ENCODE measurements at places on chromosomes 4 and X.

- no peak for DNase-seq
Measured at GRCh38 chr4:33715841-33716395, 2528.4 kb downstream of the ARAP2 start.

DNA sequence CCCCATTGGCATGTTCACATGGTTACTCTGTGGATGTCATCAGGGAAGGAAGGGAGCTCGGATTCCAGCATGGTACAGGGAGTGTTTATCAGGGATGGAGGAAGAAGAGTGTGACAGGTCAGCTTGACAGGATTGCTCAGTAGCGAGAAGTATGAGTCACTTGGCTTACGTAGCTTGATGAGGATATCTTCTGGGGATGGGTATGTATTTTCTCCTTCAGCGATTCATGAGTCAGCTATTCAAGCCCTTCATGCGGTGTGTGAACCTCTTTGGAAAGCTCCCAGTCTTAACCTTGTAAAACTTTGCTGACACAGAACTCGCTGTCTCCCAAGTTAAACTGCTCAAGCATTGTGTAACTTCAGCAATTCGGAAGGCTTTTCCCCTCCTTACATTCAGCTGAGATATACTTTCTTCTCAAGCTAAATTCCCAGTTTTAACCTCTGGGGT, 275.4 kb downstream of the ARHGAP10 start:
- no peak for DNase-seq

DNA sequence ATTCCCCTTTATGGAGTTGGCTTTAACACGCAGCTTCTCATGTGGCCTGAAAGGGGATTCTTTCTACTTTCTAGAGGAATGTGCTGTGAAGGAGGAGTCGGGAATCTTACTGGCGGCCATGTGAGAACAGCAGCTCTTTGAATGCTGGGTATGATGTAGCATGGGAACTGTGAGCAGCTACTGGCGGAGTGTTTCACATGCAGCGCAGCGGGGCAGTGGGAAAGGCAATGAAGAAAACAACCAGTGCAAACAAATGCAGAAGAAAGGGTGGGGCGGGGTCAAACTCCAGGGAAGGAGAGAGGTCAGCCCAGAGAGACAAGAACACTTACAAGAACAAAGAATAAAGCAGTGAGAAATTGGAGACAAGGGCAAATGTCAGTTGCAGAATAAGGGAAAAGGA, 363.8 kb upstream of the FTHL17 start:
- DNase-seq: peak; percentile 71

DNA sequence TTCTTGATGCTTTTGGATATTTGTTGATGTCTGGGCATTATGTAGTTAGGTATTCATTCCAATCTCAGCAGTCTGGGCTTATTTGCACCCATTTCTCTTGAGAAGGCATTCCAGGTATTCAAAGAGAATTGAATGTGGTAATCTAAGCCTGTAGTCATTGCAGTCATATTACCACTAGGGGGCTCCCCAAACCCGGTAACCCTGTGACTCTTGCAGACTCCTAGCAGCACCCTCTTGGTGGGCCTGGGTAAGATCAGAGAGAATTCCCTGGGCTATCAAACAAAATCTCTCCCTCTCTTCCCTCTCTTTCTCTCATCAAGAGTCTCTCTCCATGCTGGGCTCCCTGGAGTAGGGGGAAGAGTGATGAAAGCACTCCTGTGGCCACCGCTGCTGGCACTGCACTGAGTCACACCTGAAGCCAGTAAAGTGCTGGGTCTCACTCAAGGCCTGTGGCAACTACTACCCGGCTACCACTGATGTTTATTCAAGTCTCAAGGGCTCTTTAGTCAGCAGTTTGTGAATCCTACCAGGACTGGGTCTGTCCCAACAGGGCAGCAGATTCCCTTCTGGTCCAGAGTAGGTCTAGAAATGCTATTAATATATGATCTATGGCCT, 187.7 kb upstream of the NUDT10 start:
- DNase-seq: peak; percentile 46

DNA sequence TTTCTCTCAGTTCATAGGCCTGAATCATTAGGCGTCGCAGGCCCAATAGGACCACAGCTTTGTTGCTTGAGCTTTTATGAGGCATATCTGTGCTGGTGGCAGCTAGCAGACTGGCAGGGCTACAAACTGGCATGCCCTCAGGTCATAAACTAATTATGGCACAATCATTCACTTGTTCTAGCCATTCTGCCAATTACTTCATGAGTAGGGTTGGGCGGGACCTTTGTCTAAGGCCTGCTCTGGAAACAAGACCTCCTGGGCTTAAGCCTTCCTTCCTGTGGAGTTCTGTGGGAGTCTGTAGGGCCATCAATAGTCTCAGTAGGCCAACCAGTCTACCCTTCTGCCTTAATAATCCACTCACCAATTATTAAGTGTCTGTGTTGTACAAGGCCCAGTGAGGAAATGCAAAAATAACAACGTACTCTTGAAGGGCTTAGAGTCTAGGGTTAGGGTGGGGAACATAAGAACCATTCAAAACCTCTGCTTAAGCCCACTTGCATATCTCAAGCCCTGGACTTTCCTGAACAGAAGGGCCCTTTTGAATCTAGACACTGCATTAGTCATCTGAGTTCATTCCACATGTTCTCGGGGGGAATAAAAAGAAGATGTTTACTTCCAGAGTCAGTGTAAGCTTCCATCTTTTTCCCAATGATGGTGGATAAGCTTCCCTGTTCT, 44.5 kb downstream of the SHROOM4 start:
- DNase-seq: no peak

- DNase-seq: no peak
Measured at GRCh38 chr4:7307394-7308099, 115.2 kb downstream of the SORCS2 start.

DNA sequence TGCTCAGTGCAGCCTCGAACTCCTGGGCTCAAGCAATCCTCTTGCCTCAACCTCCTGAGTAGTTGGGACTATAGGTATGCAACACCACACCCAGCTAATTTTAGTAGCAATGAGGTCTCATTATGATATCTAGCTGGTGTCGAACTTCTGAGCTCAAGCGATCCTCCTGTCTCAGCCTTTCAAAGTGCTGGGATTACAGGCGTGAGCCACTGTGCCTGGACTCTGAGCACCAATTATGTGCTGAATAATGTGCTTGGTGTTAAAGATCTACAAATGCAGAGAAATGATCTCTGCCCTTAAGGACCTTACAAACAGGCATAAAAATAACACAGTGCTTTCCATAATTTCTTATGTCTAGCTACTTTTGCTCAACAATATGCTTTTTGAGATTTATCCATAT, 129.0 kb upstream of the CBR4 start:
- no peak for DNase-seq

DNA sequence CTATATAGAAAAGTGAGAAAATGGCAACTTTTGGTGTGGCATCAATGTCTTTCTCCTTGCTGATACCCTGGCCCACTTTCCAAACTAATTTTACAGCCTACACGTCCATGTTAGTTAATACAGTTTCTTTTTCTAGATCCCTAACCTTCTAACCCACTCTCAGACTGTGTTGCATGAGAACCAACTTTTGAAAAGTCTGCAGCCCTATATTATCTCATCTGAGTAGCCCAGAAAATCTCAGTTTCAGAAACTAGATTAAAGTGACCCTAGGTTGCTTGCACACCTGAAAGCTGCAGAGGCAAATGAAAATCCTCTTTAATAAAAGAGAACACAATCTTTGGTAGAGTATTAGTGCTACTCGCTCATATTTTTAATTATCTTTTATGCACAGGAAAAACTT, 371.6 kb upstream of the EMCN start:
- no peak for DNase-seq

DNA sequence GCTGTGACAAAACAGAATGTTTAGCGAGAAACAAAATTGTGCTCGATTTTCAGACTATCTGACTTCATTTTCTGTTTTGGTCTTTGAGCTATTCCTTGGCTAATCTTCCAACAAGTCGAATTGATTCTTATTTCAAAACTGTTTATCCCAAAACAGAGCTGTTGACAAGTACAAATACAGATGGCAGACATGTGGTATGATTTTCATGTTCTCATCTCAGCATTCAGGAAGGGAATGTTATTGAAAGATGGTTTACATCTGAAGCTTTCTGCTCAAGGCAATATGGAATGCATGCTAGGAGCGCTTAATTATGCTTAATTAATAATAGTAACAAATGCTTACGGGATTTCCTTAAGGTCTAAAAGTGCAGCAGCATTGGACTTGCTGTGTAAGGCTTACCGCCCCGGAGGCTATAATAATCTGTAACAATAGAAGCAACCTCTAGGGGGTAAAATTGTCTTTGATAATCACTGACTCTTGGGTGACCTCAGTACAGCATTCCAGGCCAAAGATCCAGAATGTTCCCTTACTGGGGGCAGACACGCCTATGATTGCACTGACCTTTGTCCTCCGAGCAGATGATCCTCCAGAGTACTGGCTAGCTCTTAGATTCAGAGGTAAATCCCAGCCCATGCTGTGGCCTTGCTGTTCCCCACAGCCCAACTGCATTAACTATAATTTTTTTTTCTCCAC, 16.4 kb downstream of the LSM6 start:
- DNase-seq: no peak

GRCh38 chr4:137768196-137768595, 235.9 kb upstream of the PCDH18 start:
- DNase-seq: no peak

DNA sequence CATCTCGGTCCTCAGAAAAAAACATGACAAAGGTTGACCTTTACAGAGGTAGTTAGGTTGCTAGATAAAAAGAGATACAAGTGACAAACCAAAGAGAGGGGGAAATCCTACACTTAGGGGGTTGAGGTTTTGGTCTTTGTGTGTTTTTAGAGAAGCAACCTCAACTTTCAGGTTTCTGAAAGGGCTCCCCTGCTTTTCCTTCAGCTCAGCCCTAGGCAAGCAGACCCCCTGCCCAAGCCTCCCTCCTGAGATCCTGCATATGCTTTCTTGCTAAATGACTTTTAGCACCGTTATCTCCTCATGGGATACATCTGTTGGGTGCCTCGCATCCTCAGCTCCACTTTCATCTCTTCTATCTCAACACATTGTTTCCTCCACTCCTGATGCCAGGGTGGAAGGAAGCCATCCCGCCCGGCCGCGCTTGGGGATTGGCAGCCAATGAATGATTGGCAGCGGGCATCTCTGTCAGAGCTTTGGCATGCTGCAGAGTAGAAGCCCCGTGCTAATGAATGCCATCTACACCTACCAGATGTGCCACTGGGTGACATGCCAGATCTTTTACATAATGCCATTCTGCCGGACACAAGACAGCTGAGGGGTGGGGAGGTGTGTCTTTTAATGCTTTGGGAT, 15.0 kb upstream of the PRDM8 start:
- no peak for DNase-seq

GRCh38 chr4:116386856-116387255, 698.5 kb downstream of the TRAM1L1 start:
- no peak for DNase-seq

- no peak for DNase-seq
Measured at GRCh38 chrX:6004529-6004928, 224.1 kb downstream of the NLGN4X start.

- DNase-seq: no peak
Measured at GRCh38 chrX:340641-341423, 22.2 kb upstream of the GTPBP6 start.
